ENCODE measurements at places on chromosomes 2 and 18.
A peak's percentile ranks its signal among the peaks of the same experiment; 100 is the strongest.

GRCh38 chr2:206259376-206260187, 14.9 kb upstream of the ZDBF2 start:
- no peak for DNase-seq

GRCh38 chr2:51919395-51919794, 887.5 kb upstream of the NRXN1 start:
- DNase-seq, result no peak

DNA sequence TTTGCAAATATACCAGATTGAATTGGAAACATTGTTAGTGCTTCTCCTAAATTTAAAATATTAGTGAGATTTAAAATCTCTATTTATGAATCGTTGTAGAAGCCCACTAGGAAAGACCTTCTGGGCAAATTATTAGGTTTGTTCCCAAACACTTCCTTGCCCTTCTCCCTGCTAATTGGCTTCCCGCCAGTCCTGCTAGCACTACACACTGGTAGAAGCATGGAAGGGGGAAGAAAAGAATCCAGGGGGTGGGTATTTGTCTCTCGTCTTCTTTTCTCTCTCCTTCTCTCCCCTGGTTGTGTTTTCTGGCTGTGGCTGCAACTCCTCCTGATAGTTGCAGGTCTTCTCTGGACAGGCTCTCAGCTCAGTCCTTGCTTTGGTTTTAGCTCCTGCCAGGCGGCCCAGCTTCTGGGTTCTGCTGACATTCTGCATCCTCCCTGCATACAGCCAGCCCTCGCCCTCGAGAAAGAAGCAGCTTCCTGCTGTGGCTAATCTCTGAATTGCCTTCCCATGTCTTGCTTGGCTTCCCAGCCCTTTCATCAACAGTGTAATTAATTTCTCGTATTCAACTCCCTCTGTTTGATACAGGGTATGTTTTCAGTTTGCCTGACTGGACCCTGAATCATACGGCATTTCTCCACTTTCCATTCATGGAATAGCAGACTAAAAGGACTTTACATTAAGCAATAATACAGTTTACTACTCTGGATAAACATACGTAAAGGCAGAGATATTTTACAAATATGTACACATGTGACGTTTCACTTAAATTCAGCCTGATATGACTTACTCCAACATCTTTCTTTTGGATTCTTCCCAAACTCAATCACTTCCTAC, 6.9 kb upstream of the PARD3B start:
- DNase-seq, result no peak

DNA sequence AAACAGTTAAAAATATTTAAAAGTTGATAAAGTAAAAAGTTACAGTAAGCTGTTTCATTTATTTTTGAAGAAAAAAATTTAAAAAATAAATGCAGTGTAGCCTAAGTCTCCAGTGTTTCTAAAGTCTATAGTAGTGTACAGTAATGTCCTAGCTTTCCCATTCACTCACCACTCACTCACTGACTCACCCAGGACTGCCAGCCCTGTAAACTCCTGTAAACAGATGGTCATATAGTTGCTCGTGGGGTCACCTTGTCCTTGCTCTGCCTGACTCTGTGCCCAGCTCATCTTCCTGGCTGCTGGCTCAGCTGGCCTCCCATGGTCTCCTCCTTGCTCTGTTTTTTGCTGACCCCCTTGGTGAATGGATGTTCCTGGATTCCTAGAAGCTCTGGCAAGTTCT, 180.3 kb downstream of the VAPA start:
- DNase-seq, result no peak

GRCh38 chr18:2998644-2999043, 14.3 kb downstream of the LPIN2 start:
- DNase-seq, result no peak

DNA sequence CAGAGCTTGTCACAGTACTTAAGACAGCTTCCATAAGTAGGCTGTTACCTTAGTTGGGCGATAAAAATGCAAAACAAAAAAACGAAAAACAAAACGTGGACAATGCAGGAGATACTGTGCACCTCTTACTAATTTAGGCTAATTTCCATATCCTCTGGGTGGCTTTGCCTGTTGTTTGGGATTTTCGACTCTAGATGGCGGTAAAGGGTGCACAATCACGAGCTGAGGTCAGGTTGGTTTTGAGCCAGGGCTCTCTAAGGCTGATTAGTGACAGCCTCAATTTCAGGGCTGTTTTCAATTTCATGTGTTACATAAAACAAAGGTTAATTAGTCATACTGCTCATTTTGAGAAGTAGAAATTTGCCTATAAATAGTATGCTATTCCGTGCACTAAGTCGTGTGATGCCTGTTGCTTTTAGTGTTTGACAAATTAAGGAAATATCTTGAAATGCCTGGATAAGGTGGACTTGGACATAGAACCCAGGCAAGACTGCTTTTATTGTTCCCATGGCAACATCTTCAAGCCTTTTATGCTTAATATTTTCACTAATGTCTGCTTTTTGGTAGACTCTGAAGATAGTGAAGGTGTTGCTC, 493.1 kb downstream of the SOCS6 start:
- DNase-seq, result no peak

DNA sequence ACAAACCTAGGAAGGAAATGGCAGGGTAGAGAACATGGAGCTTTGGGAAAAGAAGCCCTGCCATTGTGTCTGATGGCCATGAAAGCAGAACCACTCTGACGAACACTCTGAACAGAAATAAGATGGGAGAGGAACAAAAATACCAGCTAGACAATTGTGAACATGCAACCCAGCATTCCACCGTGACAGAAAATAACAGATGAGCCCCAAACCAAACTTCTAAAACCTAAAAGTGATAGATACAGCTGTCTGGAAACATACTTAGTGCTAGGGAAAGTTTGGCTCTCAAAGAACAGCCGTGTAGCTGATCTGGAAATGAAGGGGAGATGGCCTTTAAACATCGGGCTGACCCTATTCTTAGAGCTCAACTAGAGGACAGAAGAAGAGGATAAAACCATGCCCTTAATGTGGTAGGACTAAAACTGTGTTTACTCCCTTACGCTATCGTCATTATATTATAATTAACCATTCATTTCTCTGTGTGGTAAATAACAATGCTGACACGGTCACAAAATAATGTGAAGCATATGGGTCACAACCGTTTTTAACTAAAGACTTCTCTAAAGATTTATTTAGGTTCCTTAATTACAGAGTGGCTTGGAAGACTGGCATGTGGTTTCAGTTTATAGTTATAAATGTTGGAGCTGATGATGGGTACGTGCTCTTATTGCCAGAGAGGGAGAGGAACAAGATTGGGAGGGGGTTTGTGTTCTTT, 80.6 kb downstream of the MYO1B start:
- DNase-seq, result no peak

GRCh38 chr2:239776436-239777005, 248.6 kb downstream of the NDUFA10 start:
- DNase-seq, result no peak

- no peak for DNase-seq
Measured at GRCh38 chr2:235957251-235957650, 210.9 kb downstream of the GBX2 start.

DNA sequence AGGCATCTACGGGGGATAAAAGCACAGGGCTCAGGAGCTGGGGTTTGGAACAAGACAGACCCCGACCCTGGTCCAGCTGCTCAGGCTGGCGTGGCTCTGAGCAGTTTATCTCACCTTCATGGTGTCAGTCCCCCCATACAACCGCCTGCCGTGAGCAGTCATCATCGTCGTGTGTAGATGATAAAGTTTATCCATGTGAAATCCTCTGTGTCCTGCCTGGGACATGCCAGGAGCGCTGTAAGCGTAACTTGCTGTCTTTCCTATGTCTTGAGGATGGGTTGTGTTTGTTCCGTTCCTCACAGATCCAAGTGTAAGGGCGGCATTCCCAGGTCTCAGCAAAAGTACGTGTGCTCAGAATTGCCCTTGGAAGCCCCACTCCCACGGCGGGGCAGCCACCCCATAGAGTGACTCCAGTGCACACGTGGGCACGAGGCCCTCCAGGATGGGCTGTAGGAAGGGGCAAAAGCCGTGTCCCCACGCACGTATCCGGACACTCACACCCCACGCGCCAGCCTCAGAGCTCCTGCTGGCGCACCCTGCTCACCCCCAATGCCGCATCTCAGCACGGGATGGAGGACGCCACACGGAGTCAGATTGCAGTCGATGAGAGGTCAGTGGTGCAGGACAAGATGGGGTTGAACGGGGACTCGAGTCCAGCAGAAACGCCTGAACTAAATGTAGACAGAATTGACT, 50.9 kb downstream of the ADI1 start:
- DNase-seq, result peak; percentile 12
